ENCODE measurements at places on chromosomes 4 and X. TPM values are rescaled to one million over a fixed set of nuclear protein-coding genes. Genes with fewer than 3 reads are reported as not detected.

GRCh38 chr4:130092187-130093015, 996.4 kb downstream of the C4orf33 start:
- DNase-seq: no peak

- peak; percentile 57 for DNase-seq
These were observed 1.8 kb downstream of the CPEB2 start for GRCh38 chr4:15003891-15004738.

CCKAR gene
- total RNA-seq: not detected

DNA sequence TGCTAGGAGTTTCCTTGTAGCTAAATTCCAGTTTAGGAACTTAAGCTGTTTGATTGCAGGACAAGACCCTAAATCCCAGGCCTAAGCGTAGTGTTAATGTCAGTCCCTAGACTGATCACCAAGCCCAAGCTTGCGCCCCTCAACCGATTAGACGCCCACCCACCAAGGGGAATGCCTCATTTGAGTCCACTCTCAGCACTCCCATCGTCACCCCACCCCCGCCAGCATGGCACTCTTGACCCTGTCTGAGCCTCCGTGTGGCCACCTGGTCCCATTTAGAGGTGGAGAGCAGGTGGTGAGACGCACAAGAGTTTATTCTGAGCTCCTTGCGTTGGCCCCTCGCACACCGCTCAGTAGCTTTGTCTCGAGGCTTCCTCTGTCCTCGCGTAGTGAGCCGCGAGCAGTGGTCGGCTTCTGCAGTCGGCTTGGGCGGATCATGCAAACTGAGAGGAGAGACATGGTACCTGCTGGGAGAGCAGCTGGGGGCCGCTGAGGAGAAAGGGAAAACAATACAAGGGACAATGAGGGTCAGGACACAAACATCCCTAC, 48.5 kb upstream of the ZNF157 start:
- no peak for DNase-seq

DNA sequence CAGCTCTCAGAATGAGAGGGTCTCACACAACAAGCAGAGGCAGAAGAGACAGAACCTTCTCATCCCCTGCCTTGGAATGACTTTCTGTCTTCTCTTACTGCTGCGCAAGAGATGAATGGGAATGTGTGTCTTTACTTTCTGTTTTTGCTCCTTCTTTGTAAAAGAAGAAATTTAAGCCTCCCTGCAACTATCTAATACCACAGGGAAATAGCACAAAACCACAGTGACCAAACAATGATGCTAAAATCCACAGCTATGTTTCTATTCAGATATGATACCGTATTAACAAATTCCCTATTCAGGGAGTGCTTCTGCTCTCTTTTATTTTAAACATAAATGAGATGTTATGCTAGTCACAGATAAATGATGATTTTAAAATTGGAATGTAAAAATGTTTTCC, 173.8 kb upstream of the RAI2 start:
- DNase-seq: no peak

DNA sequence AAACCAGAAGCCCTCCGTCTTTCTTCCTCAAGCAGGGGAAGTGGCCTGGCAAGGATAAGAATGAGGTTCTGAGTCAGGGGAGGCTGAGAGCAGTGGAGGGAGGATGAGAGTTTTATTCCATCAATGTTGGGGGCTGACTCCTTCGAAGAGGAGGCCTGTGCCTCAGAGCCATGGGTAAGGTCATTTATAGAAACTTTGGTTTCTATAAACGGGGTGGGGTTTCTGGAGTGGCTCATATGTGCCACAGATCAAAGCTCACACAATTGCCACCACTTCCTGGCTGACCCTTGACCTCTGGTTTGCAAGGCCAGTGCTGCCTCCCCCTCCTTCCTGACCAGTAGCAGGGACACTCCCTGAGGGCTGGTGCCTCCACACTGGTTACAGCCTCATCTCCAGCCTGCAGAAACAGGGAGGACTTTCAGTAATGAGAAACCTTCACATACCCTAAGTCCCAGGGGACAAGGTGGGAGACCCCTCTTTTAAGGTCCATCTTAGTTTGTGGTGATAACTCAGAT, 166.0 kb downstream of the PDGFRA start:
- DNase-seq: no peak

TMEM47 gene
- total RNA-seq: 47.5 TPM

DNA sequence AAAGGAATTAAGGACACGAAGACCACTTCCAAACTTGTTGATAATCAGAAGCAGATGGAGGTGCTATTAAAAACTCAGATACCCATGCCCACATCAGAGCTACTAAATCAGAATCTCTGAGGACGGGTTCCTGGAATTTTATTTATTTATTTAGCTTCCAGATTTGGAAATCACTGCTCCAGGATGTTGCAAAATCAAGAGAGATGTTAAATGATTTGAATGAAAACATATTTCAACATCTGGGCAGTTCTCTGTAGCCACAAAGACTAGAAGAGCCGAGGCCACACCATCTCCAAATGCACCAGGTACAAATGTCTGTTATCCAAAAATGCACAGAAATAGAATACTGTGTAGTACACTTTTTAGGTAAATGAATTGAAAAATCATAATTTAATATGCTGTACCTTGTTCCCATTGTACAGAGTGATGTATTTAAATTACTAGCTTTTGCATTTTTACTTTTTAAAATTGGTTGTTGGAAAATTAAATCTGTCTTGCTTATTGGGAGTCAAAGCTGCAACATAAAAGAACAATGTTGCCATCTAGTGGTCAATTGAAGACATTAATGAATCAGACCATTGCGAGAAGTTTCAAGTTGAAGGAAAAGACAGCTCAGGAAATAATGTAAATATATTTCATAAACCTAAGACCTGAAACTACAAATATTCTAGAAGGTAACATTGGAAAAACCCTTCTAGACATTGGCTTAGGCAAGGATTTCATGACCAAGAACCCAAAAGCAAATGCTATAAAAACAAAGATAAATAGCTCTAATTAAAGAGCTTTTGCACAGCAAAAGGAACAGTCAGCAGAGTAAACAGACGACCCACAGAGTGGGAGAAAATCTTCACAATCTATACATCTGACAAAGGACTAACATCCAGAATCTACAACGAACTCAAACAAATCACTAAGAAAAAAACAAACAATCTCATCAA, 151.3 kb upstream of the TTC29 start:
- DNase-seq: no peak

DCLK2 gene
- 19.1 TPM for total RNA-seq

- DNase-seq: no peak
These were observed 18.1 kb downstream of the PIR start for GRCh38 chrX:15475021-15475420.

CFI gene
- 22.7 TPM for total RNA-seq

- DNase-seq: no peak
These were observed 13.4 kb downstream of the CFAP97 start for GRCh38 chr4:185190306-185190856.

Measured in heart left ventricle (tissue), 16 donors.